OCI-LY7 (cell line): ENCODE measurements at places on chromosomes 4 and X. TPM values are rescaled to one million over a fixed set of nuclear protein-coding genes. Genes with fewer than 3 reads are reported as not detected.

The PORCN gene
- 9.9 and 11.3 TPM in 2 replicates for total RNA-seq

DNA sequence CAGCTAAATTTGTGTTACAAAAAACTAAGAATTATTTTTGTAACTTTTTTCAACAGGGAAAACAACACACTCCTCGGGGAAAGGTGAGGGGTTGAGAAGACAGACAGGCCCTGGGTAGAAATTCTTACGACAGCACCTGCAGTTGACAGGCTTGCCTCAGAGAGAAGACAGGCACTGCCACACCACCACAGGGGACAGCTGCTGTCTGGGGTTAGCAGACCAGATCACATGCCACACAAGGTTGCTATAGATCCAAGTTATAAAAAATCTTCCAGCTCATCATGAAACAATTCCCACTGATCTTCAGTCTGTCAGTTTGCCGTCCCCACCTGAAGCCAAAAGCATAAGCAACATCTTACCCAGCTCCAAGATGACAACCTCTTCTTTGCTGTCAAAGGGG, 143.2 kb upstream of the ZCCHC13 start:
- DNase-seq, result no peak

DNA sequence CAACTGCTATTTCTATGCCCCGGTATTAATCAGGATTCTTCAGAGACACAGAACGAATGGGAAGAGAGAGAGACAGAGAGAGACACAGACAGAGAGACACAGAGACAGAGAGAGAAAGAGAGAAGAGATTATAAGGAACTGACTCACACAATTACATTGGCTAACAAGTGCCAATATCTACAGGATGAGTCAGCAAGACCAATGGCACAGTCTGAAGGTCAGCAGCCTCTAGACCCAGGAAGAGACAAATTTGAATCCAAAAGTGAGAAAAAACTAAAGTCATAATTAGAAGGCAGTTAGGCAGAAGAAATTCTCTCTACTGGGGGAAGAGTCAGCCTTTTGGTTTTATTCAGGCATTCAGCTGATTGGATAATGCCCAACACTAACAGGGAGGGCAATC, 187.3 kb downstream of the MAB21L2 start:
- no peak for DNase-seq

The GPR143 gene
- total RNA-seq, result not detected in 2 replicates

The C1QTNF7 gene
- not detected in 2 replicates for total RNA-seq

GRCh38 chr4:79540143-79540542, 132.1 kb upstream of the GK2 start:
- DNase-seq, result no peak

DNA sequence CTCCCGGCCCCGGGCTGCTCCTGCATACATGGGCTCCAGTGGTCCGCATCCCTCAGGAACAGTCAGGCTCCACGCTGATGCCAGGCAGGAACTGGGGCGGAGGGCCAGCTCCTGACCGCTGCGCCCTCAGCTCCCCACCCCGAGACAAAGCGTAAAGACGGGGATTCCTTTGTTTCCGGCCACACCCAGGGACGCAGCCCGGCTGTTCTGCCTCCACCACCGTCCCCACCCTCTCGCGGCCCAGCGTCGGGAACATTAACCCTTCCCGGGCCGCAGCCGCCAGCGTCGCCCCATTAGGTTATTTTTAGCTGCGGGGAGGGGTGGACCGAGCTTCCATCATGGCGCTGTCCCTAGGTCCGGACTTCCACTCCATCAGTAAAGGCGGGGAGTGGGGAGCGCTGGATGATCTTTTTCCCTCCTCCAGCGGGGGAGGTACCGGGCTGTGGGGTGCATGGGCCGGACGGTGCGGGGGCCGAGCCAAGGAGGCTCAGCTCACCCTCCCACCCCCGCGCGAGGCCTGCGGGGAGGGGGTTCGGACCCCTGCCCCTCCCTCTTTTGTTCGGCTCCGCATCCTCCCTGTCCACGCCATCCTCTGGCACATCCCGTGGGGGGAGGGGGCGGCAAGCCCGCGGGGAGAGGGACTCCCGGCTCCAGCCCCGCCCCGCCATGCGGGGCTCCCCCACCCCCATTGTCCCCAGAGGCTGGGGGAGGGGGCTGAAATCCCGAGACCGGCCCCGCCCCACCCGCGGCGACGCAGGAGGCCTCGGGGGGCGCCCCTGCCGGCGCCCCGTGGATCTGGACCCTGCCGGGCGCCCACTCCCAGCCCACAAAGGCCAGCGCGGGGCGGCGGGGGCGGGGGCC, 5.3 kb downstream of the CRMP1 start:
- DNase-seq, result no peak

The GAGE2A gene
- not detected in 2 replicates for total RNA-seq

DNA sequence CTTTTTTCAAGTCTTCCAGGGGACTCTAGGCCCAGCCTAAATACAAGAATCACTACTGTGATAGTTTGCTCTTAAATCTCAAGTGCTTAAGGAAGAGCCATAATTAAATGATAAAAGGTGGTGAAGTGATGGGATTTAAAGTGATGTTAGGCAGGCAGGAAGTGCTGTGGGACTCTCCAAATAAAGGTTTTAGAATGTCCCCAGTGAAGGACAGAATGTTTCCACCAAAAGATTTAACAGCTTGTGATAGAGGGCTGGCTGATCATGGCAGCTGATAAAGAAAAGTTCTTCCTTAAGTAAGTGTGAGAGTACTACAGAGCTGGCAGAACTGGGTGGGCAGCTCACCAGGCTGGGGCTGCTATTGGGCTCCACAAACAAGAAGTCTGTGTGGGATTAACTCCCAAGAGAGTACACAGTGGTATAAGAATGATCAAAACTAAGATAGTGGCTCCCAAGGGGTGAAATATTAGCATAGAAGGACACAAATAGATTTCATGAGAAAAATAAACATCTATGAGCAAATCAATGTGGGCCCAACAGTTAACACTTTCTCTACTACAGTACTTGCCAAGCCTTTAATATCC, 637.2 kb upstream of the CPEB2 start:
- DNase-seq, result no peak

DNA sequence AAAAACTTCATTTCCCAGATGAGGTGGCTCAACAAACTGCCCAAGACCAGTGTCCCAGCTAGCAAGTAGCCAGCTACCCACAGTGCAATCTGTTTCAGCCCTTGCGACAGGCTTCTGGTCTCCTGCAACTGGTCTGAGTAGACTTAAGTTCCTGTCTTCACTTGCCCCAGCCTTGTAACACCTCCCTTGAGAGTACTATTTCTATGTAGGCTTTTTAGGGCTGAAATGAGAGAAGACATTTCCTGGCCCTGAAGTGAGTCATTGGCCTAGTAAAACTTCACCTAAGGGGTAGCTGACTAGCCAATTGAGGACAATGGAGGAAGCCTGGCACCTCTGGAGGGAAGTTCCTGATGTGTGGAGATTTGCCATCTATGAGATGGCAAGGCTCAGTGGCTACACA, 80.1 kb upstream of the STIM2 start:
- DNase-seq, result peak; percentile 64

DNA sequence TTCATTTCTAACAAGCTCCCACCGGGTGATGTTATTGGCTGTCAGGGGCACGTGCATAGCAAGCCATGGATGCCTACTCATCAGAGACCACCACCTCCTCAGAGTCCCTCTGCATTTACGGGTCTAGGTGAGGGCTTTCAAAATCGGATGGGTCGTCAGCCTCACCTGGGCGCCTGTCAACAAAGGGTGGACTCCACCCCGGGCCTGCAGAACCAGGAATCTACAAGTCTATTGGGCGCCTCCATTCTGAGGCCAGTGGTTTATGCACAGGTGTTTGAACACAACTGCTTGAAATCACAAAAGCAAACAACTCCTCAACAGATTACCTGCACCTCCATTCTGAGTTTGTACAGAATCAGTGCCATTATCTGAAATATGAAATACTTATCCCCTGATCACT, 318.9 kb downstream of the PTTG2 start:
- DNase-seq, result no peak

The PPARGC1A gene
- 0.26 and 0.40 TPM in 2 replicates for total RNA-seq

- DNase-seq, result no peak
Observed at GRCh38 chrX:136814847-136815750, 34.4 kb upstream of the ARHGEF6 start.

The PASD1 gene
- not detected in 2 replicates for total RNA-seq

The ZNF330 gene
- total RNA-seq, result 56.0 and 60.9 TPM in 2 replicates

DNA sequence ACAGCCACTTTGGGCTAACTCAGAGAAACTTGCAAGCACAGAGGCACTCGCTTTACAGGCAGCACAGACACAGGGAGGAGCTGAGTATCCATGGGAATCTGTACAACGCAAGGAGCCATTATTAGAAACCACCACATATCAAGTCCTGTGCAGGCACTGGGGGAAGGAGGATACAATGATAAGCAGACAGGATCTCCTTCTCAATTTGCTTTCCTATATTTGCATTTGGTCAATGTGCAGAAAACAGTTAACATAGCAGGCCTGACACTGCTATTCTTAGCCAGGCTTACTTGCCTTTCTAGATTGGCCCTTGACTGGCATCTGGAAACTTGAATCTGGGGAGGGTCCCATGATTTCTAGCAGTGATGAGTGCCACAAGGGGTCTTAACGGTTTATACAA, 65.8 kb downstream of the TEC start:
- no peak for DNase-seq
